ENCODE measurements at places on chromosomes 4 and X.

GRCh38 chr4:172996571-172997216 is 171.9 kb upstream of the GALNT7 start:
- no peak for DNase-seq

GRCh38 chr4:7070729-7071511 is 3.1 kb upstream of the GRPEL1 start:
- peak; percentile 80 for DNase-seq

DNA sequence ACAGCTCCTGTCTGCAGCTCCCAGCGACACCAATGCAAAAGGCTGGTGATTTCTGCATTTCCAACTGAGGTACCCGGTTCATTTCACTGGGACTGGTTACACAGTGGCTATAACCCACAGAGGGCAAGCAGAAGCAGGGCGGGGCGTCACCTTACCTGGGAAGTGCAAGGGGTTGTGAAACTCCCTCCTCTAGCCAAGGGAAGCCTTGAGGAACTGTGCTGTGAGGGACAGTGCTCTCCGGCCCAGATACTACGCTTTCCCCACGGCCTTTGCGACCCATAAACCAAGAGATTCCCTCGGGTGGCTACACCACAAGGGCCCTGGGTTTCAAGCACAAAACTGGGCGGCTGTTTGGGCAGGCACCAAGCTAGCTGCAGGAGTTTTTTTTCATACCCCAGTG is 218.9 kb downstream of the PPP3CA start:
- no peak for DNase-seq

- DNase-seq = no peak
Observed at GRCh38 chr4:177569434-177569833, 127.2 kb upstream of the AGA start.

All from NCI-H2081 (cell line).